NCI-H524 (cell line): ENCODE measurements at places on chromosomes 1 and 21.

DNA sequence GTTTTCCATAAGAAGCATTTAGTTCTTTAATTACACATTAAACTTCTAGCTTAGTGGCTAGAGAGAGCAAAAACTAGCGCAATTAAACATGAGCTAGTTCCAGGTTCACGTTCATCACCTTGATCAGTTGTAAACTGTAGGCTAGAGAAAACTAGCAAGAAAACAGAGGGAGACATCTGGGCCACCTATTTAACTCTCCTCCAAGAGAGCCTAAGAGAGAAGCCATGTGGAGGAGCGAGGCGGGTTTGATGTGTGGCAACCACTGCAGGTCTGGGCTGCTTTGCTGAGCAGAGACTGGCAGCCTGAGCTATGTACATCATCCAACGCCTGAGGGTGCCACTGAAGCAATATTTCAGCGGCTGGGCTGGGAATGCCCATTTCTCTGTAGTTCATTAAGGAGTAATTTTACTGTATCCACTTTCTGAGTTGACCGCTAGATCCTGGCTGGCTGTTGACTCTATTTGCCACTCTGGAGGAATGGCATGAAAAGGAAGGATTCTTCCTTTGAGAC is 252.9 kb downstream of the DYRK1A start:
- DNase-seq = no peak

GRCh38 chr1:82153272-82153629 is 352.5 kb downstream of the ADGRL2 start:
- DNase-seq = no peak

DNA sequence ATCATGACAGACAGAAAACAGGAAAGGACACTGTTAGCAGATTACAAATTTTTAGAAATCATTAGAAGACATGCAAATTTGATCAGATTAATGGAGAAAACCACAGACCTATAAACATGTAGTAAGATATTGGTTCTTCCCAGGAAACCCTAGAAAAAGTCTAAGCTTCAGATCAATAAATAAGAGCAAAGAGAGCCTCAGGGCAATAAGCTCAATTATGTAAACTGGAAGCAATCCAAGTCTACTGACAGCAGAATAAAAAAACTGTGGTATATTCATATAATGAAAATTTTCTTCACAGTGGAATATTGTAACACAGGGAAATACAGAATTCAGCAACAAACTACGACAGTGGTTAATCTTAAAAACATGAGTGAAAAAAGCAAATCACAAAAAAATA is 36.3 kb downstream of the NRDC start:
- no peak for DNase-seq

DNA sequence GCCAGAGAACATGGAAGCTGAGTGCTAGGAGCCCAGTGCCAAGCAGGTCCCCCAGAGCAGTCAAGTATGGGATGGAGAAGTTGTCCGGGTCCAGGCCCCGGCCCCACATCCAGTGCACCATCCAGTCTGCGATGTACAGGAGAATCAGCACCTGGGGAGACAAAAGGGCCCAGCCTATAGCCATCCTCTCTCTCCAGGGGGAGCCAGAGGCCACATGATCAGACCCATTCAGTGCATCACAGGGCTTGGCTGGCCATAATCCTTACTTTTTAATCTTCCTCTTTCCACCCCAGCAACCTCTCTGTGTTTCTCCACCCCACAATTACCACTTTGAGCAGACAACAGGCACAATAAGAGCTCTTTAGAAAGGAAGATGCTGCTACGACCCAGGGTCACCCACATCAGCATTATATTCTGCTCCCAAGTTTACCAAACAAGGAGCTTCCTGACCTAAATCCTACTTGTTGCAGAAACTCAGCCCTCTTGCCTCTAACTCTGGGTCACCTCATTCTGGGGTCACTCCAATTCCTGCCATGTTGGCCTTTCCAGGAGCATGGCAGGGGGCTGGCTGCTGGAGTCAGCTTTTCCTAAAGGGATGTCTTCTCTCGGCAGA is 16.4 kb upstream of the RAB29 start:
- DNase-seq = peak; percentile 6

- no peak for DNase-seq
These were observed 5.0 kb downstream of the PLPPR4 start for GRCh38 chr1:99269321-99269720.

- DNase-seq = no peak
These were observed 16.2 kb downstream of the DNAJC11 start for GRCh38 chr1:6685381-6685780.

DNA sequence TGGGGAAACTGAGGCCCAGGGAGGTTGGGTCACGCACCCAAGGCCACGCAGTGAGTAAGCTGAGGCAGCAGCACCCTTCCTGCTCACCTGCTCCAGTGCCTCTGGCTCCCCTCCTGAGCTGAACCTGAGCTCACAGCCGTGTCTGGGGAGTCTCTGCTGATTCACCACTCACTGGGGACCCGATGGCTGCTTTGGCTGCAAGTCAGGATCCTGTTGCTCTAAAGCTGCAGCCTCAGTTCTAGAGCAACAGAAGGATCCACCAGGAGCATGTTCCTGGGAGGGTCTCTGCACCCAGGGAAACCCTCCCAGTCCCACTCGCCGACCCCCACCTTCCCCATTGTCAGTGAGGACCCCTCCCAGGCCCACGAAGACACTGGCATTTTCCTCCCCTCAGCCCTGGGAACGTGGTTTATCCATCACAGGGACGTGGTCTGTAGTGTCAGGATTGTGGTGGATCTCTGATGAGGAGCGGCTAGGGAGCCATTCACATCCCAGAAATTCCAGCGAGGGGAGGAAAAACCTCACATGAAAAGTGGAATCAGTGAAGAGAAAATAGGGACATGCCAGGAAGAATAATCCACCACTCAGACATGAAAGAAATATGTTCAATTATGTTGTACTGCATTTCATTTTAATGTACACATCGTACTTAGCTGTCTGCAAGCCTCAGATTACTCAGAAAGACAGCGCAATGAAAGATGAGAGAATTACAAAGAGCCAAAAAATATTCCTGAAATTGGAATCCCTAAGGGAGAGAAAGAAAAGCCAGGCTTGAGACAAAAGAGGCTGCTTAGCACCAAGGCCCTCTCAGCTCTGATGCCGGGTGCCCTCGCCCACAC is 447.2 kb downstream of the MATN1 start:
- DNase-seq = no peak

DNA sequence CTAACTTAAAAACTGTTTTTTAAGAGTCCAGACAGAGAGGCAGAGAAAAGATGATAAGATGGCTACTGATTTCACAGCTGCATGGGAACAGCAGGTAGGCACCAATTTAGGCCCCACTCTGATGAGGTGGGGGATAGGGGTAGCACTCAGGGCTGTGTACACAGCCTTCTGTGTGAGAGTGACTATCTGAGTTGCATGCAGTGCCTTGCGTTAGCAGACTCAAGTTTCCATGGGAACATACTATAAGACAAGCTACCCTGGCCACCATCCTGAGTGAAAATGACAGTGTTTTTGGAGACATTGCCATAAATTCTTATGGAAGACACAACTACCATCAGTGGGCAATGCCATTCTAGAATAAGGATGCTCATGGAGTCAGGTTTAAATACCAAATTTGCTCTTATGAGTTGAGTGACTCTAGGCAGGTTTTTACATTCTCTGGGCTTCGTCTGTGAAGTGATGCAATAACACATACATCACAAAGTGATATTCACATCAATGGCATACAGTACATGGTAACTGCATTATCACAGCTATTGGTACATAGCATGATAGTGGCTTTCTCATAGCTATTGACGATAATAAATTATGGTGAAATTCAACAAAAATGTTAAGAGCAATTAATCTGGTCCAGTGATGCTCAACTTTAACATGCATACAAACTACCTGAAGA is 30.5 kb downstream of the SLC9C2 start:
- DNase-seq = no peak

- DNase-seq = no peak
These were observed 48.6 kb downstream of the HIVEP3 start for GRCh38 chr1:41870076-41870562.

GRCh38 chr1:155226188-155226909 is 17.9 kb downstream of the MTX1 start:
- peak; percentile 67 for DNase-seq

DNA sequence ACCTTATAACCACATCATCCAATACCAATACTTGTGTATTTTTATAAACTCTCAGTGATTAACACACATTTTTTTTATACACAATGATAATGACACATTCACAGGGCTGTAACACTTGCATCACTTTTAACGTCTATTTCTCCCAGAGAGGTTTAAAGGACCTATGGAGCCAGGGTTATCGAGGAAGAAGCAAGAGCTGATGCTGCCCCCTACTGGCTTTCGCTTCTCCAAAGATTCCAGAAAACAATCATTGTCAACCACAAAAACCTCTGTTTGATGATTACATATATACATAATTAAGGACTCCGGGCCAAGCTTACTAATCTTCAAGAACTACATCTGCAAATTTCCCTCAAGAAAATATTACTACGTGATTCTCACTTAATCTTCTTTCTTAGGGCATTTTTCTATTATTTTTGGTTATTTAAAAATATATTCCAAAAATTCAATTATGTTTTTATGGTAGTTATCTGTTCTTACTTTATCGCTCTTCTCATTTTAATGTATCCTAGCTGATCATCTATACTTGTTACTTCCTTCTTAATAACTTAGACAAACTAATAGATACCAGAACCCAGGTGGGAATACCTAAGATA is 214.5 kb downstream of the VAV3 start:
- peak; percentile 77 for DNase-seq

DNA sequence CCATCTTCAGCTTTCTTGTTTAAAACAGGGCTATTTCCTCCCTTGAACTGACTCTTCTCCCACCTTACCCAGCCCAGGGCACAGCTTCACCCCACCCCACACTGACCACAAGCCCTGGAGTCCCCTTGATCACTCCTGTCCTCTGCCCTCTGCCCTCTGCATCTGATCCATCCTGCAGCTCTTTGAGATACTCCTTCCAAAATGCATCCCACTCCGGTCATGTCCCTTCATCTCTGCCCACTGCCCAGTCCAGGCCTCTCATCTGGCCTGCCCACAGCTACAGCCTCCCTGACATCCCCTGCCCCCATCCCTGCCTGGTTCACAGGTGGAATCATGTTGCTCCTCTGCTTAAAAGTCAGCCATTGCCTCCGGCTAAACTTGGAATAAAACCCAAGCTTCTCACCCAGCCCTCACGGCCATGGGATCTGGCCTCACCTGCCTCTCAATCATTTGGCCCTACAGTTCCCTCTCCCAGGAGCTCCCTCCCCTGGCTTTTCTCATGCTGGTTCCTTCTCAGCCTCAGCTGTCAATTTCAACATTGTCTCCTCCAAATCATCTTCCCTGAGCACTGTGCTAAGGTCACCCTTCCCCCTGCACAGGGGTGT is 202.0 kb downstream of the MATN1 start:
- DNase-seq = no peak

DNA sequence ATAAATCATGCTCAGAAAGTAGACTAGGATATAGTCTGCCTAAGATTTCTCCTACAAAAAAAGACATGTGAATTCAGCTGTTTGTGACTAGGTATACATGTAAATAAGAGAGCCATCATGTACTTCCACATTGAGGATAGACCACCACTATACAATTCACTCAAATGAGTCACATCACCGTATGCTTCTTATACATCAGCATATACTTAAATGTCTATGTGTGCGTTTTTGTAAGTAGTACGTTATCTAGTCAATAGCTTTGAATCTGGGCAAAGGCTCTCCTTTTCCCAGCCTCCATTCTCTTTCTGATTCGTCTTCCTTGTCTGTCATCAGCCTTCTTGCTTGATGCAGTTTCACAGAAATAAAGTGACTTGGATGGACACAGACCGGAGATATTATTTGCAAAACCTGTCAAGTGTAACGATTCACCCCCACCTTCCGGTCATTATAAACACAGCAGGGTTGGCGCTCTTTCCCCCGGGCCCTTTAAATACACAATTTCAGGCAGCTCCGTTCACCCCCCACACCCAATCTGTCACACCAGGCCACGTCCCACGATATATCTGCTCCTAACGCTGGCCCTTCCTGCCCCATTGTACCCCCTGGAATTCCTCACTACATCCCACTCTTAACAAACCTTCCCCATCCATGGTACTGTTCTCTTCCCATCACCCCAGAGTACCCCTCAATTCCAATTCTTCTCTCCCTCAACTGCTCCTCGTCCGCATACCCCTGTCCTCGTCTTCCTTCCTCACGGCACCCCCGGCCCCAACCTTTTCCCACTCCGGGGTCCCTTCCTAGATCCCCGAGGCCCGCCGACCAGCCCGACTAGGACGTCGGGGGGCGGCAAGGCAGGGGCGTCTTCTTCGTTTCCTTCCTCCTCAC is 636 bp downstream of the VAMP4 start:
- DNase-seq = peak; percentile 63

GRCh38 chr1:147800804-147801203 is 40.4 kb upstream of the GJA5 start:
- DNase-seq = no peak

GRCh38 chr1:226470921-226471866 is 63.3 kb upstream of the PARP1 start:
- DNase-seq = no peak

- peak; percentile 12 for DNase-seq
These were observed 101.8 kb downstream of the NFIA start for GRCh38 chr1:61184040-61184713.

- no peak for DNase-seq
These were observed 228.5 kb downstream of the LRRC40 start for GRCh38 chr1:69976896-69977295.

- DNase-seq = peak; percentile 52
These were observed 7.6 kb downstream of the EFHD2 start for GRCh38 chr1:15417059-15417934.

DNA sequence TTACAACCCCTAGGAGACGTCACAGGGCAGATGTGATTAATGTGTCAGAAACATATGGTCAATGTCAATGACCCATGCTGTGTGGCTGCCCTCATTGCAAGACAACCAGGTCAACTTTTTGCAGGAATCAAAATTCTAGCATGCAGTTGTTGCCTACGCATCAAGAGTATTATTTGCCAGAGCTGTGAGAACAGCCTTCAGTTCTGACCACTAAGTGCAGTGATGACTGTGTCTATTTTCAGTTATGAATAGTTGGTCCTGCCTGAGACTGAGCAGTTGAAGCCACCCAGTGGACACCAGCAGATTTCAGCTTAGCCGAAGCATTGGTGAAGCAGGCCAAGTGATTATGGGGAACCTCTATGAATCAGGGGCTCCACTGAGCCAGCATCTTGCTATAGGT is 47.3 kb downstream of the LYPLAL1 start:
- no peak for DNase-seq

- no peak for DNase-seq
These were observed 34.9 kb downstream of the PIK3C2B start for GRCh38 chr1:204459706-204460105.

- DNase-seq = no peak
These were observed 174.8 kb downstream of the LTN1 start for GRCh38 chr21:28817871-28818270.

GRCh38 chr1:17539477-17540254 is at the start of gene ARHGEF10L:
TSS of gene ARHGEF10L (plus strand) at chr1:17539698. CDS start at chr1:17580596, 40,898 bp downstream.
- no peak for DNase-seq

DNA sequence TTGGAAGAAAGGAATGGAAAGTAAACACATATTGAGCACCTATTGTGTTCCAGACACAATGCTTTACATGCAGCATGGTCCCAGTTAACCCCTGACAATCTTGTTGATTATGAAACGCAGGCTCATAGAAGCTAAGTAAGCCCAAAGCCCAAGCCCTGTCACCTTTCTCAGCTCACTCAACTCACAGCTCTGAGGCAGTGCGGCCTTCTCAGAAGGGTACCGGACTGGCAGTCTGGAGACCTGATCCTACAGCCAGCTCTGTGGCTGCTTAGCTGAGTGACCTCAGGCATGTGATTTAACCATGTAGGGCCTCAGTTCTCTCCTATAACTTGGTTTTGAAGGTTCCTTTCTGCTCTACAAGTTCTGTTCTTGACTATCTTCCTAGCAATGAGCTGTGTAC is 464 bp upstream of the RNASEL start:
- DNase-seq = no peak

GRCh38 chr1:4612991-4613390 is 41.4 kb upstream of the AJAP1 start:
- no peak for DNase-seq
